Activated CD8-positive, alpha-beta T cell treated with anti-CD3 and anti-CD28 coated beads, Interleukin-2, amount 10 ng/mL, durations not matched to agents 7 days and 5 days (primary cell): ENCODE measurements at places on chromosomes 1 and 21. TPM values are rescaled to one million over a fixed set of nuclear protein-coding genes. Genes with fewer than 3 reads are reported as not detected.

The NTNG1 gene
- not detected for total RNA-seq

The AK5 gene
- 1.2 TPM for total RNA-seq

The CLEC20A gene
- not detected for total RNA-seq

The PCBP3 gene
- 1.3 TPM for total RNA-seq

The CFAP107 gene
- not detected for total RNA-seq

The MX2 gene
- 58.6 TPM for total RNA-seq

The PROX1 gene
- total RNA-seq: not detected

The RPF1 gene
- total RNA-seq: 44.1 TPM

The CRNN gene
- total RNA-seq: not detected

The KIAA1614 gene
- total RNA-seq: 0.21 TPM

The TCP10L gene
- total RNA-seq: 0.42 TPM

The CFHR2 gene
- total RNA-seq: not detected

The PAQR6 gene
- total RNA-seq: 9.9 TPM

The TMEM54 gene
- not detected for total RNA-seq

The LAMTOR2 gene
- 72.4 TPM for total RNA-seq
